ENCODE measurements at places on chromosomes 1 and 21.

DNA sequence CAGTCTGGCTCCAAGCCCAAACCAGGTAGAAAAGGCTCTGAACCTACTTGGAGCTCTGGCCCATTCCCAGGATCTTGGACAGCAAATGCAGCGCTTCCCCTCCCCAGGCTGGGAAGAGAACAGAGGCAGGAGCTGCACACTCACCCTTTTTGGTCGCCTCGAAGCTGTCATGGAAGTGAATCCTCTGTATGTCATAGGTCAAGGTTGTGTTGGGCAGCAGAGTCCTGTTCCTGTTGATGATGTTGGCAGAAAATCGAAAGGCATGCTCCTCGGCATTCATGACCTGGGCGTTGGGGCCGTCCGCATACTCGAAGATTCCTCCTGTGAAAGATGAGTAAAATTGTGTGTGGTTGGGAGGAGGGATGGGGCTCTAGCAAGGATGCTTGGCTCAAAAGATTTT lies 143.5 kb downstream of the GRIK3 start:
- no peaks in the 10 kb centered on the region for H3K4me1 ChIP-seq
- no peaks in the 10 kb centered on the region for H3K27me3 ChIP-seq
- no peak overlapping the region for H3K27ac ChIP-seq
- no peak for DNase-seq
- no peaks in the 10 kb centered on the region for H3K36me3 ChIP-seq

DNA sequence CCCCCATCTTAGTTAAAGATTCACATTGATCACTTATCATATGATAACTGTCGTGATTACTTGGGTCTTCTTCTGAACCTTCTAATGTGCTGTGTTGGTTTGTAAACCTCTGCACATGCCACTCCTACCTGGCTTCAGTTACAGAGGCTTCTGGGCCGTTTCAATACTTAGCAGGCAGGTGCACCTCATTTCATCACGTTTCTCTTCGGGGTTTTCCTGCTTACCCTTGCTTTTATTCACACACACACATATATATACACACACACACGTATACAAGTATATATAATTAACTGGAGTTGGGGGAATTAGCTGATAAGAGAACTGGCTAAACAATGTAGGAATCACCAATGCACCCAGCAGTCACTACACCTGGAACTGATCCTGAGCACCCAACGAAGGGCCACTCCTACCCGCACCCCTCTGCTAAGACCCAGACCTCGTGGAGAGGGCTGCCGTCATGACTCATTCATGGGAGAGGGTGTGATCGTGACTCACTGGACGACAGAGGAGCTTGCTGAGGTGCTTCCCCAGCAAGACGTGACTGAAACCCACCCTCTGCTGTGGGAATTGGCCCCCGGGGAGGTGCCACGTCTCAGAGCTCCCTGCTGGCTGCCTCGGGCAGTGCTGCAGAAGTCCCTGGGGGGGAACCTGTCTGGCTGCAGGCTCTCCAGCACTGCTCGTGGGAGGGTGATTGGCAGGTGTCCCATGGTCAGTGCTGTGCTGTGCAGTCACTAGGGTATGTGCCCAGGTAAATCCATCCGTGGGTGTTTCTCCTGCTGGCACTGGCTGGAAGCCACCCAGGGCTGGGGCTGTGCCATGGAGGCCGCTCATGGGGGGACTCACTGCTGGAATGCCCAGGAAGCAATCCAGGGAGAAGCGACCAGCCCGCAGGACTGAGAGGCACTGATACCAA lies 166.6 kb downstream of the DYRK1A start:
- peaks cover 6% of the 10 kb centered on the region for H3K4me1 ChIP-seq
- no peak overlapping the region for H3K27ac ChIP-seq
- H3K36me3 ChIP-seq: no peaks in the 10 kb centered on the region
- peaks cover 8% of the 10 kb centered on the region for H3K27me3 ChIP-seq
- H3K4me3 ChIP-seq: no peak overlapping the region

DNA sequence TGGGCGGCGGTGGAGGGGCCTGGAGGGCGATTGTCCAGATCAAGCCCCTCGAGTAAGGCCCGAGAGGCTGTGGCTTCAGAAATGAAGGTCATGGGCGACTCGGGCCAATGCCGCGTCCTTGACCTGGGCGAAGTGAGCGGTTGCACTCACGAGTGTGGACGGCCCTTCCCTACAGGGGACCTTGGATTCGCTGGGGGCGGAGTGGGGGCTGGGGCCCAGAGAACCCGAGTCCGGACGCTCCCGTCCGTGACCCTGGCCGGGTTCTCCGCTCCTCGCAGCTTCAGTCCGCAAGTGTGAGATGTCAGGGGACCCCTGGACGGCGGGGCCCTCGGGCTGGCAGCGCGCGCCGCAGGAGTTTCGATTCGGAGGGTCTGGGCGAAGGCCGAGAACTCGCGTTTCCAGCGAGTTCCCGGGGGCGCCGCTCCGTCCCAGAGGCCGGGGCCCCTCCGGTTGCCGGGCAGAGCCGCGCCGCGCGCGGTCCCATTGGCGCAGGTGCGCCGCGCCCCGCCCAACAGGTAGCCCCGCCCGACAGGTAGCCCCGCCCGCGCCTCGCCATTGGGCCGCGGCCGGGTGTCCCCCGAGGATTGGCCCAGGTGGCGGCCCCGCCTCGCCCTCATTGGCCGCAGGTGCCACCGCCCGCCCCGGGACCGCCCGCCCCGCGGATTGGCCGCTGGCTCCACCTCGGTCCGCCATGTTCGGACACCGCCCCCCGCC lies at the start of gene PRKCZ:
PRKCZ (plus strand) TSS at position 694 of the 714 bp plus-strand sequence. CDS start 220 bp downstream, outside the sequence.
- no peak for DNase-seq
- no peak within 1 kb of the TSS for H3K27ac ChIP-seq
- peaks cover 26% of the 10 kb centered on the region for H3K27me3 ChIP-seq

DNA sequence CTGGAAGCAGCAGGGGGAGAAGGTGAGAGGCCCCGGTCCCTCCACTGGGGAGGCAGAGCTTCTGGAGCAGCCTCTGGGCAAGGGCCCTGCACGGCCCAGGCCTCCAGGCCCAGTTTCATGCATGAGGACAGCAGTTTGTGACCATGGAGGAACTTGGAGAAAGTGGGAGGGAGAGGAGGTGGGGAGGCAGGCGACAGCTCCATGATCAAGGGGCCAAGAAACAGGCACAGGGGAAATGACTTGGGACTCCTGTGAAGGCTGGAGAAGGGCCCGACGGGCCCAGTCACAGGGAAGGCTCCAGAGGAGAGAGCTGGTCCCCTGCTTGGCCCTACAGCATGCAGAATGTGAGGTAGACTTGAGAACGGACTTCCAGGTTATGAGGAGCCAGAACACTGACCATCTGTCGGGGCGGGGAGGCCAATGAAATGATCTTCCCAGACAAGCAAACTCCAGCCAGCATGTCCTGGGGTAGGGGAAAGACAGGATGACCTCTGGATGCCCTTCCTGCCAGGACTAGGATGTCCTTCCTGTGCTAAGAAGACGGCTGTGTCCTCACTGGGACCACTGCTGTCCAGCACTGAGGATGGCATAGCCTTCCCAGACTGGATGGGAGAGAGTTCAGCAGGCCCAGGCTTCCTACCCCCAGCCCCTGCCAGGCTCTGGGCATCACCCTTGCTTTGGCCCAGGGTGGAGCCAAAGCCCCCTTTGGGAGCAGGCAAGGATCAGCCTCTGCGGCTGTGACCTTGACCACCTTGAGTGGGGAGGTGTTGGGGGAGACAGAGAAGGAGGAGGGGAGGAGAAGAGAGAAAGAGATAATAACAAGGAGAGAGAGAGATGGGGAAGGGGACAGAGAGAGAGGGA lies 548.2 kb downstream of the PTPRU start:
- no peaks in the 10 kb centered on the region for H3K27me3 ChIP-seq
- no peak overlapping the region for H3K4me3 ChIP-seq
- no peaks in the 10 kb centered on the region for H3K4me1 ChIP-seq

DNA sequence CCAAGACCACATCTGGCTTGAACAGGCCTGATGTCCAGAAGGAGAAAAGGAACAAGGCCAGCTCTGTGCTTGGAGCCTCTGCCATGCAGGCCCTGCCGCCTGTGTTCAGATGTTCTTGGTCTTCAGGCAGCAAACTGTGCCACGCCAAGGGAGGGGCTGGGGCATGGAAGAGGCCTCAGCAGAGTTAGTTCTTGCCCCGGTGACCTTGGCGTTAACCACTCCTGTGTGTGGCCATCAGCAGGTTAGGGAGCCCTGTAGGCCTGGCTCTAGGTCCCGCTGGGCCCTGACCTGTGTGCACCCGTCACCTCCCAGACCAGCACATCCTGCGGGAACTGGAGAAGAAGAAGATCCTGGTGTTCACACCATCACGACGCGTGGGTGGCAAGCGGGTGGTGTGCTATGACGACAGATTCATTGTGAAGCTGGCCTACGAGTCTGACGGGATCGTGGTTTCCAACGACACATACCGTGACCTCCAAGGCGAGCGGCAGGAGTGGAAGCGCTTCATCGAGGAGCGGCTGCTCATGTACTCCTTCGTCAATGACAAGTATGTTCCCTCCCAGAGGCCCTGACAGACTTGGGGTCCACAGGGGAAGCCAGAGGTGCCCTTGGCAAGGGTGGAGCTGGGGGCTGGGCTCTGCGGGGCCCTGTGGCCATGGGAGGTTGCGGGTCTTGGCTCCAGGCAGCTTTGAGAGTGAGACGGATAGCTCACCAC lies 7.1 kb downstream of the ZC3H12A start:
- DNase-seq: no peak
- H3K4me1 ChIP-seq: peaks cover 48% of the 10 kb centered on the region
- no peak overlapping the region for H3K4me3 ChIP-seq
- H3K27ac ChIP-seq: peak overlapping the region; percentile 96

- no peaks in the 10 kb centered on the region for H3K4me1 ChIP-seq
- no peaks in the 10 kb centered on the region for H3K36me3 ChIP-seq
- no peak overlapping the region for H3K4me3 ChIP-seq
- no peaks in the 10 kb centered on the region for H3K27me3 ChIP-seq
- no peak overlapping the region for H3K27ac ChIP-seq
Observed at GRCh38 chr1:152448095-152448494, 34.0 kb upstream of the CRNN start.

DNA sequence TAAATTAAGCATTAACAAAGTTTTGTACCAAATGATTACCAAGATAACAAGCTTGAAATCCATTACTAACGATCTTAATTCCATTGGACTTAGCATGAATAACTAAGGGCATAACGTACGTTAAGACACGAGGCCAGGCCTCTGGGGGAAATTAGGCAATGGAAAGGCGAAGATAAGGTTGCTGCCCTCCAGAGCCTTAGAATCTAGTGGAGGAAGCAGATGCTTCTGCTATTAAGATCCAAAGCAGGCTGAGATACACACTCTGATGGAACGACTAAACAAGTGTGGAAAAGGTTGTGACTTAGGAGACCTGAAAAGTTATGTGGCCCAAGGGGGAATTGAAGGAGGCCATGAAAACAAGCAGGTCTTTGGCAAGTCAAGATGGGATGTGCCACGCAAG lies 6.0 kb downstream of the AKNAD1 start:
- no peak overlapping the region for H3K4me3 ChIP-seq
- H3K27ac ChIP-seq: no peak overlapping the region
- no peaks in the 10 kb centered on the region for H3K4me1 ChIP-seq
- H3K27me3 ChIP-seq: no peaks in the 10 kb centered on the region
- DNase-seq: no peak

DNA sequence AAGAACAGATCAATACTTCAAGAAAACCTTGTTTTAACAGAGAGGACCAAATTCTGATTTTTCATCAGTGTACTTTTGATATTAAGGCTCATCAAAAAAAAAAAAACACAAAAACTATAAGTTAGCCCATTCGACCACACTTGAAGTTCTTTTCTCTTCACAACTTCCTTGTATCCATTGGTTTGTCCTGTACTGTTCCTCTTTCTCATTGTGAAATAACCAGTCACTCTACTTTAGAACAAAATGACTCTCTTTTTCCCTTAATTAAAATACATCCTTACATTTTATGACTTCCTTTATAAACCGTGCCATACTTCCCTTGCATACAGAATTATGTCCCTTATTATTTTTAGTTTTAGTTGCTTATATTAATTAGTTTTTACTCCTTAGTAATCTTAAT lies 8.4 kb downstream of the QSOX1 start:
- peaks cover 3% of the 10 kb centered on the region for H3K4me1 ChIP-seq
- no peak for DNase-seq
- no peak overlapping the region for H3K27ac ChIP-seq

- no peaks in the 10 kb centered on the region for H3K36me3 ChIP-seq
- DNase-seq: no peak
- H3K27ac ChIP-seq: no peak overlapping the region
- H3K4me1 ChIP-seq: no peaks in the 10 kb centered on the region
- H3K4me3 ChIP-seq: no peak overlapping the region
- H3K27me3 ChIP-seq: no peaks in the 10 kb centered on the region
Observed at GRCh38 chr1:232218955-232219865, 410.7 kb downstream of the SIPA1L2 start.

GRCh38 chr21:45992301-45993209 lies 11.0 kb downstream of the COL6A1 start:
- no peak overlapping the region for H3K4me3 ChIP-seq
- H3K4me1 ChIP-seq: peaks cover 10% of the 10 kb centered on the region
- no peak overlapping the region for H3K27ac ChIP-seq
- no peak for DNase-seq

DNA sequence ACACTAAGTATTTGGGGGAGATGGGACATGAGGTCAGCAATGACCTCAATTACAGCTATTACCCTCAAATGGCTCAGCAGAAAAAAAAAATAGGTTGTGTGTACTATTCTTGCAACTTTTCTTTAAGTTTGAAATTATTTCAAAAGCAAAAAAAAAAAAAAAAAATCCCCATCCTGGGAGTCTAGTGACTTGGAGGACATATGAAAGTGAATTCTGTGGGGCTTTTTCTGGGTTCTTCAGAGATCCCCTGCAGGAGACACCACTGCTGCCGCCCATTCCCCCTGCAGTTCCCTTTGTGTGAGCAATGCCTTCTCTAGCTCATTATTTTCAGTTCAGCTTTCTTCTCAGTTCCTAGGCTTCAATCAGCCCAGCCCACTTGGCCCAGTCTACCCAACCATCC lies 16.7 kb downstream of the HSD11B1 start:
- H3K4me3 ChIP-seq: no peak overlapping the region
- H3K4me1 ChIP-seq: no peaks in the 10 kb centered on the region
- H3K27me3 ChIP-seq: no peaks in the 10 kb centered on the region

DNA sequence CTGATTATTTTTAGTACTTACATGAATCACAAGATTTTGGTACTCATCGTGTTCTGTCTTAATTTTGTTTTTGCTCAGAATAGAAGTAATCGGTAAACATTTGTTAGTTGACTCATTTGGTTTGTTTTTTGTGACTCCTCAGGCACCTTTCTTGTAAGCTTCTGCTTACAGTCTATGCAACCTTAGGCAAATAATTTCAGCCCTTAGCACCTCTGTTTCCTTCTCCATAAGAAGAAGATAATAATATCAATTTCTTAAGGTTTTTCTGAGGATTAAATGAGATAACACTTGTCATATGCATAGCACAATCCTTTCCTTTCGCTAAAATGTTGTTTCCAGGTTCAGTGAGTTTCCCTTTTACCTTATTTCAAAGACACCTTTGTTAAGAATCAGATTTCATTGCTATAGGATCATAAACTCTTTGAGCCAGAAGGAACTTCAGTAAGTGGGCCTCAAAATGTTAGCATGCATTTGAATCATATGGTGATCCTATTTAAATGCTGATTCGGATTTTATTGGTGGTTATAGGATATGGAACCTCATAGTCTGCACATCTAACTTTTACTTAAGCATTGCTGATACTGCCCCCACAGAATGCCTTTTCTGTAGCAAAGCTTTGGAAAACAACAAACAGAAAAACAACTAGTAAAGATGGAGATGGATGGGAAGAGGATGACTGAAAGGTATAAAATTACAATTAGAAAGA lies 272.7 kb upstream of the CACYBP start:
- H3K27ac ChIP-seq: no peak overlapping the region
- H3K4me1 ChIP-seq: no peaks in the 10 kb centered on the region
- H3K4me3 ChIP-seq: no peak overlapping the region
- no peaks in the 10 kb centered on the region for H3K27me3 ChIP-seq
- no peak for DNase-seq

GRCh38 chr1:86758570-86758969 lies 54.2 kb downstream of the SH3GLB1 start:
- no peaks in the 10 kb centered on the region for H3K36me3 ChIP-seq
- H3K27ac ChIP-seq: no peak overlapping the region
- H3K4me3 ChIP-seq: no peak overlapping the region
- no peak for DNase-seq

Data from astrocyte (in vitro differentiated cells and primary cell).